ENCODE measurements at places on chromosomes 7 and 10. TPM values are rescaled to one million over a fixed set of nuclear protein-coding genes. Genes with fewer than 3 reads are reported as not detected.
A peak's percentile ranks its signal among the peaks of the same experiment; 100 is the strongest.

DNA sequence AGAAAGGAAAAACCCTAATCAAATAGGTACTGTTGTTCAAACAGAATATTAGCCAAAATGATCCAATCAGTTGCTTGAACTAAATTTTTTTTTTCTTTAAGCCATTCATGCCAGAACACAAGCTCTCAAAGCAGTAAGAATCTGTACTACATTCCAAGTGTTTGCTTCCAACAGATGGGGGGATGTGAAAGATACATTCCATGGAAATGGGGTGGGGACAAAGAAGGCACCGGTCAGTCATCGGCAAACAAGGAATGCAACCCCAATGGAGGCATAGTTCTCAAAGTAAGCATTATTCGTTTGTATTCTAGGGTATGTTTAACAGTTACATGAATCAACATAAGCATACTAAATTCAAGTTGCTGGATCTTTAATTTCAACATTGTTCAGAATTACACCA lies 32.5 kb downstream of the C10orf143 start:
- DNase-seq, result no peak

Gene SUGCT
- total RNA-seq, result 6.8 TPM

DNA sequence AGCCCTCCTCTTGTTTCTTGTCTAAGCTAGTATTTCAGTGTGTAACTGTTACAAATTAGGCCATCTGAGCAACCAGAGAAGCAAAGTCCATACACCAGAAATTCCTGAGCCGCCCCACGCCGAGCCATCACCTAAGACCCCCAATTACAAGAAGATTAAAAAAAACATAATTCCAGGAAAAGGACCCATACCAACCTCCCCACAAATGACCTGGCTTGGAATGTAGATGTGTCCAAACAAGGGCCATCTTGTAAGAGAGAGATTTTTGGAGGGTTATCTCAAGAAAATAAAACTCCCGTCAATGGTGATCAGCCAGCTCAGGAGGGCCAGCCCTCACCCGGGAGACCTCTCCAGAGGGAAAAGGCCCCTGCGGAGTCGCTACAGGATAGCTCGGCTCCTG lies 83.1 kb downstream of the LRGUK start:
- no peak for DNase-seq

Gene FOXI2
- total RNA-seq, result not detected

DNA sequence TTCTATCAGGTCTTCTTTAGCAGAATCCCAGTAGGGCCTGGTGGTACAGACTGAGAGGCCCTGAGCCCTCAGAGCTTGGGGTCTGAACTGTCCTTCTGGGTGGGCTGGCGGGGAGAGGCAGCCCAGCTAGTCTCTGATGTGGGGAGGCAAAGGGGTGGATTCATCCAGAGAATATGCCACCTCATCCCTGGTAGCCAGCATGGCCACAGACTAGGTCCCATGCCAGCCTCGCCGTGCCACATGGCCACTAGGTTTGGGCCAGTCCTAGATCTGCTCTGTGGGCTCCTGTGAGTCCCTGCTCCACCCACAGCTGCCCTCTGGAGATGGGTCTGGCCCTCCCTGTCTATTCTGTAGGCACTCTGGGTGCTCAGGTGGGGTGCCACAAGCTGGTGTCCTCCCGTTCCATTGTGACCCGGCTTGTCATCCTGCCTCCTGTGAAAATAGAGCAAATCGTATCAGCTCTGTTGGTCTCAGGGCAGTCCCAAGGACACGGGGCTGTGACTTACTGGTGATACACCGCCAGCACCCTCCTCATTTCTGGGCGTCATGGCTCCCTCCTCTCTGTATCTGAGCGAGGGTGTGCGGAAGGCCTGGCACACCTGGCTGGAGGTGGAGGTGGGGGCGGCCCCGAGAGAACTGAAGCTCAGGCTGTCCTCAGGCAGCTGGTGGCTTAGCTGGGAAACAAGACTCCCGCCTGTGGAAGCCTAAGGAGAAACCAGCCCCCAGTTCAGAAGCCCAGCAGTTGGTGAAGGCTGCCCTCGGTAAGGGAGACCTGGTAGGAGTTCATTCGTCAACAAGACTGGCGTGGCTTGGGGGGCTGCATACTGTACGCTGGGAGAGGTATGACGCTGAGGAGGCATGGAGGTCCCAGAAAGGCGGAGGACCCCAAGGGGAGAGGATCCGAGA lies 33.3 kb downstream of the UNC5B start:
- DNase-seq, result no peak

Gene LEP
- total RNA-seq, result 0.42 TPM

- DNase-seq, result peak; percentile 82
These were observed 288.2 kb upstream of the ZMIZ1 start for GRCh38 chr10:78780551-78780961.

DNA sequence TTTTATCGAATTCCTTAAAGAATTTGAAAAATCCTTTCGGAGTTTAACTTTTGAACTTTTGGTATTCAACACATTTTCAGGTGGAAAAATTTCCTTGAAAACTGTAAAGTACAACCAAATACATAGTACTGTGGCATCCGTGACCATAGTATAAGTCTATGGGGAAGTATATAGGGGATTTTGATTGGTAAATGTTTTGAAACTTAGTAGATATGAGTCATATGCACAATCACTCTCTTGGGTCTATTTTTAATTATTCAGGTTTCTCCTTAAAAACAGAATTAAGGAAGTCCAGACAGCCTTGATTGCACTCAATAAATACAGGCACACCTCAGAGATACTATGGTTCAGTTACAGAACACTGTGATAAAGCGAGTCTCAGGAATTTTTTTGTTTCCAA lies 64.2 kb downstream of the AVL9 start:
- DNase-seq, result no peak

Gene ITGA8
- 0.82 TPM for total RNA-seq

DNA sequence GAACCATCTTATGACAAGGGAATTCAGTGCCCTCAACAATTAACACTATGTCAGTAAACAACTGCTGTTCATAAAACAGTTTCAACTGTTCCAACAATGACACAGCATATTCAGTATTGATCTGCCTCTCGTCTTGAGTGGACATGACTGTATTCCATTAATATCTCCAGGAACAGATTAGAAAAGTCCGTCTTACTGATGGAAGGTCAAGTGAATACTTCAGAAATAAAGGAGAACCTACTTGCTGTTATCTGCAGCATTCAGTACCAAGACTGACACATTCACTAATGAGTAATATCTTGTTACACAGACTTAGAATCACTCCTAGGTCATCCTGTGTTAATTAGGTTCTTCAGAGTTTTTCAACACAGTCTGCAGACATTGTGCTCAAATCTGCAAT lies 12.1 kb downstream of the KBTBD2 start:
- DNase-seq, result no peak

Gene LIPK
- total RNA-seq, result not detected

Gene VAX1
- total RNA-seq, result not detected

Gene CYP2C19
- not detected for total RNA-seq

DNA sequence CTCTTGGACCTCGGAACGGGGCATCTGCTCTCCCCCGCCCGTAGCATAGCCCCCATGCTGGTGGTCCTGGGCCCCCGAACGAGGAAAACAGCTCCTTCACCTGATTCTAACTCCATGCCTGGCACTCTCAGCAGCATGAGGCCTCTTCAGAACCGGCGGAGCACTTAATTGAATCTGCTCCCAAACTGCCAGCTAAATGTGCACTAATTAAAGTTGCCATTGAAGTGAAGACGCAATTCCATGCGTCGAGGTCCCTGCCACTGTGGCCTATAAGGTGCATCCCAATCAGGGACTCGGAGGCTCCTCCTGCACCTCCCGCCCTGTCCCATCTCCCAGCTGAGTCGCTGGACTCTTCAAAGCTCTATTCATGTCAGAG lies 41.3 kb upstream of the ADGRA1 start:
- no peak for DNase-seq

DNA sequence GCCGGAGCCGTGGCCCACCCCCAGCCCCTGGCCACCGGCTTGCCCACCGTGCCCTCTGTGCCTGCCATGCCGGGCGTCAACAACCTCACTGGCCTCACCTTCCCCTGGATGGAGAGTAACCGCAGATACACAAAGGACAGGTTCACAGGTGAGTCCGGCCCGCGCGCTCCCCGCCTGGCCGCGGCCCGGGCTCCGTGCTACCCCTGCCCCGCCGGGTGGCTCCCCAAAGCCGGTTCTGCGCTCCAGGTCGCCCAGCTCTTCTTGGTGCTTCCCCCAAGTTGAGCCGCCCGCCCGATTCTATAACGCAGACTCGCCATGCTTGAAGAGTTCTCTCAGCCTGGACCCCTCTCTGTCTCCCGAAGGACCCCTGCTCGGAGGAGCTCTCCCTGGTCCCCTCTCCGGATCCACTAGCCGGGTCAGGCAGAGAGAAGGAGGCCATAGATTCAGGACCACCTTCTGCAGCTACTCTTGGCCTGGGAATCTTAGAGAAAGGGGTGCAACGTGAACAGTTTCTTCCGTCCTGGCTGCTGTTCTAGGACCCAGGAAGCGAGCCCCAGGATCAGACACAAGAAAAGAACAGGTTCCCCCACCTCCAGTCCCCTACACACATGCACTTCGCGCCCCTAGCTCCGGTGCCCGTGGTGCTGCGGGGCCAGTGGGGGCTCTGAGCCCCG lies 999 bp downstream of the TLX1 start:
- no peak for DNase-seq

DNA sequence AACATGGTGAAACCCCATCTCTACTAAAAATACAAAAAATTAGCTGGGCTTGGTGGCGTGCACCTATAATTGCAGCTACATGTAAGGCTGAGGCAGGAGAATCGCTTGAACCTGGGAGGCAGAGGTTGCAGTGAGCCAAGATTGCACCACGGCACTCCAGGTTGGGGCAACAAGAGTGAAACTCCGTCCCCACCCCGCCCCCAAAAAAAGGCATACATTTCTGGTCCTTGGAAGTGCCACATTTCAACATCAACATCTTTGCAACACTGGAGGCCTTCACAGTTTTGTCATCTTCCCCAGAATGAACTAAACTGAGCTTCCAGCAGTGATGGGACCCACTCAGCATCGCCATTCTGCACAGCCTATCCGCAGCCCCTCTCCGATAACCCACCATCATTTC lies 36.6 kb downstream of the FAM53B start:
- no peak for DNase-seq

- DNase-seq, result no peak
These were observed 51.4 kb upstream of the SCIN start for GRCh38 chr7:12518920-12519681.
